ENCODE measurements at places on chromosomes 12 and 14.

GRCh38 chr14:105219753-105220152, 28.6 kb upstream of the BTBD6 start:
- no peak for DNase-seq

GRCh38 chr14:73958591-73958990, 8.5 kb downstream of the COQ6 start:
- no peak for DNase-seq

- no peak for DNase-seq
Measured at GRCh38 chr12:130879781-130880389, 8.0 kb downstream of the RAN start.

DNA sequence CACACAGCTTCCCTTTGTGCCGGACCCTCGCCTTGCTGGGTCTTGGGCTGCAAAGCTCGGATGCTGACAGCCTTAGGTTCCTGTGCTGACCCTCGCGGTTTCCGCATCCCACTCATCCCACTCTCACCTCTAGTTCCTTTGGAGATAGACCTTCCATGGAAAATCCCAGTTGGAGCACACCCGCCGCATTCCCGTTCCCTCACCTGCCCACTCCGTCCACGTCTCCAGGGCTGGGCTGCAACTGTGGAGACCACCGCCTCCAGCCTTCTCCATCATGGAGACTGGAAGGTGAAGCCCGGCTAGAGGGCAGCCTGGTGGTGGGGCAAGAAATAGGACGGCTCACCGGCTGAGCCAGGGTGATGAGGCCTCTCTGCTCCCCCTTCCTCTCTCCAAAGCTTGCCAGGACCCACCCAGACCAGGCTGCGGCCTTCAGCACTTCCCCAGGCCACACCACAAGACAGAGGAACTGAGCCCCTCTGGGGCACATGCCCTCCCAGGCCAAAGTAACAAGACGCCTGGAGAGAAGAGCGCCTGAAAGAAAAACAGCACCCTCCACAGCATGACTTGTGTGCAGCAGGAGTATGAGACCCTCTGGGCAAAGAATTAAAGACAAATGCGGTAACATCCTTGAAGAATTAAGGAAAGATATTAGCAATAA, 15.0 kb downstream of the TMEM121 start:
- DNase-seq, result no peak

DNA sequence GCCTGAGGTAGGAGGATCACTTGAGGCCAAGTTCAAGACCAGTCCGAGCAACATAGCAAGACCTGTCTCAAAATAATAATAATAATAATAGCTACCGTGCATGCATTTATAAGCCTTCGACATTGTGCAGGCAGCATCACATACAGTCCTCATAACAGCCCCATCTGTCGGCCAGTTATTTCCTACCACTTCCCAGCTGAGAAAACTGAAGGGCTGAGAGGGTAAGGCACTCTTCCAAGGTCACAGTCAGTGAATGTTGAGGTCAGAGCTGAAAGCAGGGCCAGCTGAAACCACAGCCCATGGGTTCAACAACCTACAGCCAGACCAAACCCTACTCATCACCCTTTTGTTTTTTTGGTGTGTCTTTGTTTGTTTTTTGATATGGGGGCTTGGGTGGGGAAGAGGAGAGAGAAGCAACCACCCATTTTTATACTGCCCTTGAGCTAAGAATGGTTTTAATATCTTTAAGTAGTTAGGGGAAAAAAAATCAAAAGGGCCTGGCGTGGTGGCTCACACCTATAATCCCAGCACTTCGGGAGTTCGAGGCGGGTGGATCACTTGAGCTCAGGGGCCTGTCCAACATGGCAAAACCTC, 16.8 kb upstream of the ITPK1 start:
- no peak for DNase-seq

DNA sequence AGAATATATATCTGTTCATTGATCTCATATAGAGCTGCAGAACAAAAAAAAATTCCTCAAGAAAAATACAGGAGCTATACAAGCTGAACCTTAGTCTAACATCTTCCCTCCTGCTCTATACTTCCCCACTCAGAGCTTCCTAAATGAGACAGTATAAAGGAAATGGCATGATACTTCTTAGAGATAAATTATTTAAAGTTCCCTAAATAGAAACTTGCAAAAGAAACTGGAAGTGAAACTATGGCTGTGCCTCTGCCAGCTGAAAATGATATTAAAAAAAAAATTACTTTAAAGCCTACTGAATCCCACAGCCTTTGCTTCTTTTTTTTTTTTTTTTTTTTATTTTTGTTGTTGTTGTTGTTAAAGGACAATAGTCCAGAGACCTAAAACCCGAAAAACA, 11.6 kb upstream of the NEK9 start:
- no peak for DNase-seq

- DNase-seq, result no peak
Measured at GRCh38 chr12:78156751-78157150, 326.1 kb downstream of the NAV3 start.

DNA sequence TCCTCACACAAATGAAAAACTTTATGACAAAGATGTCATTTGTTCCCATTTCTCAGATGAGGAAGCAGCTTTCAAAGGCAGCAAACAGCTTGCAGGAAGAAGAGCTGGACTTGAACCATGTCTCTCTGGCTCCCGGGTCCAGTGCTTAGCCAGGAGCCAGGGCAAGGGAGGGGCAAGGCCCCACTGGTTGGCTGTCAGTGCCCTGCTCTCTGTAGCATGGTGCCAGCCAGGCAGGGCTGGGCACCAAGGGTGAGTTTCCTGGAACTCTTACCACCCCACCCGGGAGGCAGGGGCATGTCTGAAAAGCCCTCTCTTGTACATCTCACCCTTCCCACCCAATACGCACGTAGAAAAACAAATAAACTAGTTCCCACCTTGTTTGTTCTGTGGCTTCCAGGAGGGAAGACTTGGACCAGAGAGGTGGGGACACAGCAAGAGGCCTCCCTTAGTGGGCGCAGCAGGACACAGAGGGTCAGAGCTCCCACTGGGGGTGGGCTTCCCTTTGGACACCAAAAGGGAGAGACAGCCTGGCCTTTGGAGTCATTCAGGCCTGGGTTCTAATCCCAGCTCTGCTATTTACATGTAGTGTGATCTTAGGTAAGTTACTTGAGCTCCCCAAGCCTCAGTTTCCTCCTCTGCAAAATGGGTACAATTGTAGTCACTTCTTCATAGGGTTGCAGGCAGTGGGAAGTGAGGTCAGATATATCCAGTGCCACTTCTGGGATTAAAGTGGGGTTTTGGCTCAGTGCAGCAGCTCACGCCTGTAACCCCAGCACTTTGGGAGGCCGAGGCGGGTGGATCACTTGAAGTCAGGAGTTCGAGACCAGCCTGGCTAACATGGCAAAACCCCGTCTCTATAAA, 17.2 kb downstream of the TRPV4 start:
- DNase-seq, result no peak

DNA sequence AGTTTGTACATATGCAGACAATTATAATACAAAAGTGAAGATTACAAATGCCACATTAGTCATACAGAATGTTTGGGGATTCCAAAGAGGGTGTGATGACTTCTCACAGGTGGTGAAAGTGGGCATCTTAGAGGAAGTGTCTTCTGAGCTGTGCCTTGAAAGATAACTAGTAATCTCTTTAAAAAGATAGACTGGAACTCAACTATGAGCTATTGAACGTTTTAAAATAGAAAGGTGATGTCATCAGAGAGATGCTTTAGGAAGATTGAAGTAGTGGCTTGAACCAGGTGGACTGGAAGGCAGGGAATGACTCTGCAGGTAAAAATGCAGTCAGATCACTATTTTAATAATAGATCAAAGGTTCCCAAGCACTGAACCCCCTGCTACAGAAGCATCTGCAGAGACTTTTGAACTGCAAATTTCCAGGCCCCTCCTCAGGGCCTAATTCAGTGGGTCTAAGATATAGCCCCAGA, 50.3 kb downstream of the SYT1 start:
- peak; percentile 25 for DNase-seq

GRCh38 chr12:100234166-100234565, 32.7 kb downstream of the DEPDC4 start:
- no peak for DNase-seq

DNA sequence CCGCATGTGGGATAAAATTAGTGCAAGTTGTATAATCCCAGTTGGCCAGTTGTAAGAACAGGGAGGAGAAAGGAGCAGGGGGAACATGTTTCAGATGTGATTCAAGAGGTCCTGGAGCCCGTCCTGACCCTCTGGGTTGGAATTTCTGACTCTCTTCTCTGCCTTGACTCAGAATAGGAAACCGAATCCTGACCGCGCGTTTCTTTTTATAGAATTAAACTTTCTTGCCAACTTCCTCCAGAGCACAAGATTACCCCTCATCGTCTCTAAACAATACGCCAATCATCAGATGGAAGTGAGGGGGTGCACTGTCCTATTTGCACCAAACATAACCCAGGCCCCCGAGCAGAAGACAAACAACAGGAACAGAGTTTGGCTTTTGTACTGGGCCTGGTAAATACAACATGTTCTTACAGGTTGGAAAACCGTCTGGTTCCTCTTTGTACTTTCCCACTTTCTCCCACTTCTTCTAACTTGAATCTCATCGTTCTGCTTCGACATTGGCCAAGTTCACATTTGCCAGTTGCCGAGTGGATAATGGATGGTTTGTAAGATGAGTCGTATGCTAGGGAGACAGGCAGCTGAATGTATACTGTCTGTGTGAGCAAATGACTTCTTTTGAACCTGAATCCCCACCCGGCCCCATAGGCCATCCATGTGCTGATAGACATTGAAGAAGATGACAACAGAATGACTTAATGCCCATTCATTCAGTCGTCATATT, 42.6 kb upstream of the MED13L start:
- no peak for DNase-seq

DNA sequence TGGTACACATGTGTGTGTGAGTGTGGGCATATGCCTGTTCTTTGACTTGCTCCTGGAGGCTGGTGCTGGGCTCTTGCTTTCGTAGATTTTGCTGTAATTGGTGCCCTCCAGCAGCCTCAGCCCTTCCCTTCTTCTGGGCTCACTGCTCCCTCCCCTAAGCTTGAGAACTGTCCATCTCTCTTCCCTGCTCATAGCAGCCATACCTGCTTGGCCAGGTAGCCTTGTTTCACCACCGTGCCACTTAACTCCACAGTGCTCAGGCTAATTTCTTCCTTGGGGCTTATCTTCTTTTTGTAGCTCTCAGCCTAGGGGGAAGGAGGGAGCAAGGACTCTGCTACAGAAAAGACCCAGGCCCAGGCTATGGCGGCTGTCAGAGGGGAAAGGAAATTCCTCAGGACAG, 19.8 kb downstream of the PLEK2 start:
- no peak for DNase-seq

All from iPS DF 6.9 (cell line).